ENCODE measurements at places on chromosomes 7 and 10.

DNA sequence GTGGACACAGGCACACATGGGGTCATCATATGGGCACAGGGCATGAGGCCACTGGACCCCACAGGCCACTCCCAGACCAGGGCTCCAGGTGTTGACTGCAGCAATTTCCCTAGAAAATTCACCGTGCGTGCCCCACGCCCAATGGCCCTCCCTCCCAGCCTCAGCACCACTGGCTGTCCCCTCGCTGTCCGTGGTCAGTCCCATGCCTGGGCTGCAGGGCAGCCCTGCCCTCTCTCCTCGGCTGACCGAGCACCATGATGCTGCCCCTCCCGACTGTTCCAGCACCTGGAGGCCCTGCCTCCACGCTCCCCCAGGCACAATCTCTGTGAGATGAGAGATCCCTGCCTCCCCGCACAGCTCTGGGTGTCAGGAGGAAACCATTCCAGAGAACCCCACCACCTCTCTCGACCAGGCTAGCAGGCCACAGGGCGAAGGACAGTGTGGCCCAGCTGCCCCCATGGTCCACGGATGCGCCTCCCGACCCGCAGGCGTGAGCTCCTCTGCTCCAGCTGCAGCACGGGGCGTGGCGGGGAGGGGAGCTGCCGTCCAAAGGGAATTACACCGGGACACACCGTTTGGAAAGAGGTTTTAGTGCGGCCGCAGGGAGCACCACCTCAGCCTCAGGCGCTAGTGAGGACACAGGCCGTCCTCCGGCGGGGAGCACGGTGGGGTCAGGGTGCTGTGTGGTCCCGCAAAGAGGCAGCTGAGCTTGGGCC, 12.6 kb downstream of the NUDT1 start:
- DNase-seq, result no peak

DNA sequence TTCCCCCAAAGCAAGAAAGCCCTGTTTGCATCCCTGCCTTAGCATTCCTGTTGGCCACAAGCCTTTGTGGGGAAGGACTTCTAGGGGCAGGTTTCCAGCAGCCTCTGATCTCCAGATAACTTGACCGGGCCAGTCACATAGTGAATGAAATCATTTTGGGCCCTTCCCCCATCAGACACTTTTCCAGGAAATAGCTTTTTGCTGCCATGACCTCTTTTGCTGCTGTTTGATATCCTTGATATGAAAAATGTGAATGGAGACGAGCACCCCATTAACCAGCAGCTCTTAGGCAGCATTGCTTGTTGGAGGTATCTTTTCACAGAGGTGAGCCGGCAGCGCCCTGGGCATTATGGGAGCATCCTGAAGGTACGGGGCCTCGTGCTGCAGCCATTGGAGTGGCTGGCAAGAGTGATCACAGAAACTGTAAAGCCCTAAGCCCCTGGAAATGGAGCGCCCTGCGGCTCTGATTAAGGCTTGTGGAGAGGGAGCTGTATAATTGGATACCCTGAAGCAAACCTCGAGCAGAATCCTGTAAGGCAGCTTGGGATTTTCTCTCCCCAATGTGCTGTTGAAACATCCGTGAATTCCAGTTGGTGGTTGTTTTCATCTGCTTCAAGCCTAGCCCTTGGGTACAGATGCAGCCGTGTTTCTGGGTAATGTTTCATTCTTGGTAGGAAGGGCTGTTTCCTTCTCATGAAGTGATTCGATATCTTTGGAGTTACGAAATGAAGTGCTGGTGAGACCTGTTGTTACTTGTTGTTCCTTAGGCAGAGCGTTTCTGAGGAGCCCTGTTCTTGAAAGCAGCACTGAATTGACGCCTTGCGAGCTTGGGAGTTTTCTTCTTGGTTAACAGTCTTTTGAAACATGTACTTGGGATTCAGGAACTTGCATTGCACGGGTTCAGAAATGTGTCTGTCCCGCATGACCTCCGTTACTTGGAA, 179.0 kb downstream of the PTEN start:
- peak; percentile 72 for DNase-seq

GRCh38 chr10:43781480-43782361, 133.0 kb upstream of the ZNF32 start:
- DNase-seq, result no peak

- DNase-seq, result no peak
Observed at GRCh38 chr7:155660758-155661093, 16.3 kb downstream of the RBM33 start.

- DNase-seq, result no peak
Observed at GRCh38 chr7:36051501-36051900, 101.6 kb upstream of the EEPD1 start.

GRCh38 chr10:86073199-86073977, 293.2 kb downstream of the GRID1 start:
- DNase-seq, result no peak

DNA sequence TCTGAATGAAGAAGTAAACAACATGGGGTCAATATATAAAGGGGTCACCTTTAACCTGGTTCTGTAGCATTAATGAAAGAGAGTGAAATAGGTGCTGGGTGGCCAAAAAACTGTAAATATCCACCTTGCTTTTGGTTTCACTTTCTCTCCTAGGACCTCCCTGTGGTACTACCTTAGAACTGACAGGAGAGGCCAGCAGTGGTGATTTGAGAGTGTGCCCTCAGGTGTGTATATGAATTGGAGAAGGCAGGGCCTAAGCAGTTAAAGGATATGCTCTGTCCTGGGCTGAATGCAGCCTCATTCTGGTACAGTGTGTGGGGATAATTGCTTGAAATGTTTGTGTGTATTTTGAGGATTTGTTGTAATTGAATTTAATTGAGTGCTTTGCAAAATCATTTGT, 62.0 kb downstream of the BBS9 start:
- DNase-seq, result no peak

- DNase-seq, result no peak
Observed at GRCh38 chr7:114953724-114954123, 31.8 kb downstream of the MDFIC start.

DNA sequence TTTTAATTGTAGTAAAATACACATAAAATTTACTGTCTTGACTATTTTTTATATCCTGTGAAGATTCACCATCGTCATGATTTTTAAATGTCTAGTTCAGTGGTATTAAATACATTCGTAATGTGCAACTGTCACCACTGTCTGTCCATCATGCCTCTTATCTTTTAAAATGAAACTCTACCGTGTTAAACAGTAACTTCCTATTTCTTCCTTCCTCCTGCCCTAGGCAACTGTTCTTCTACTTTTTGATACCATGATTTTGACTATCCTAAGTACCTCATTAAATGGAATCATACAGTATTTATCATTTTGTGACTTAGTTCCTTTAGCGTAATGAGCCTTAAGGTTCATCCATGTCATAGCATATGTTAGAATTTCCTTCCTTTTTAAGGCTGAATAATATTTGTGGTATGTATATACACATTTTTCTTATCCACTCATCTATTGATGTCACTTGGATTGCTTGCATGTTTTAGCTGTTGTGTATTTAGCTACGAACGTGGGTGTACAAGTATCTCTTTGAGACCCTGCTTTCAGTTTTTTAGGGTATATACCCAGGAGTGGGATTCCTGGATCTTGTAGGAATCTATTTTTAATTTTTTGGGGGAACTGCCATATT, 13.5 kb downstream of the SLK start:
- no peak for DNase-seq

DNA sequence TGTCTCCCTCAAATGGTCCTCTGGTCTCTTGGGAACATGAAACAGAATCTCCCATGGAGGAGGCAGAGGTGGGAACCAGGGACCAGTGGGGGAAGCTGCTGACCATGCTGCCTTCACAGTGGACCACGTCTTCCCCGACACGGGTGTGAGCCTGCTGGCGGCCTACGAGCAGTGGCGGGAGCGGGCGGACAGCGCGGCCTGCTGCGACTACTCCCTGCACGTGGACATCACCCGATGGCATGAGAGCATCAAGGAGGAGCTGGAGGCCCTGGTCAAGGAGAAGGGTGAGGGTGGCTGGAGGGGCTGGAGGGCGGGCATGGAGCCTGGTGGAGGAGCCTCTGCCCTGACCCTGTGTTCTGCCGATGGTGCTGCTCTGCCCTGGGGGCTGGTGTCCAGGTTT, 8.0 kb downstream of the DPYSL4 start:
- no peak for DNase-seq

- no peak for DNase-seq
Observed at GRCh38 chr10:132078746-132079345, 13.1 kb downstream of the JAKMIP3 start.

DNA sequence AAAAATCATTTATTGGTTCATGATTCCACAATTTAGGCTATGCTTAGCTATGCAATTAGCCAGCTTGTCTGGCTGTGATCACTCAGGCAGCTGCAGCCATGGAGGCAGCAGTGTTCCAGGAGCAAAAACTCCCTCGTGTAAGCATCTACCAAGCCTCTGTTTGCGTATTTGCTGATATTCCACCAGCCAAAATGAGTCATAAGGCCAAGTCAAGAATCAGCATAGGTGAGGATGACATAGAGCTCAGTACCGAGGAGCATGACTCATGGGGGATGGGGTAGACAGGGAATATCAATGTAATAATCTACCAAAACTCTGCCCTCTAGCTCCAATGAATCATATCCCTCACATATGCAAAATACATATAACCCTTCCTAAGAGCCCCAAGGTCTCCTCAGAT, 63.3 kb downstream of the IMMP2L start:
- peak; percentile 43 for DNase-seq

- DNase-seq, result no peak
Observed at GRCh38 chr7:219581-220150, 27.3 kb downstream of the FAM20C start.

- no peak for DNase-seq
Observed at GRCh38 chr10:115957012-115957399, 316.0 kb downstream of the GFRA1 start.

DNA sequence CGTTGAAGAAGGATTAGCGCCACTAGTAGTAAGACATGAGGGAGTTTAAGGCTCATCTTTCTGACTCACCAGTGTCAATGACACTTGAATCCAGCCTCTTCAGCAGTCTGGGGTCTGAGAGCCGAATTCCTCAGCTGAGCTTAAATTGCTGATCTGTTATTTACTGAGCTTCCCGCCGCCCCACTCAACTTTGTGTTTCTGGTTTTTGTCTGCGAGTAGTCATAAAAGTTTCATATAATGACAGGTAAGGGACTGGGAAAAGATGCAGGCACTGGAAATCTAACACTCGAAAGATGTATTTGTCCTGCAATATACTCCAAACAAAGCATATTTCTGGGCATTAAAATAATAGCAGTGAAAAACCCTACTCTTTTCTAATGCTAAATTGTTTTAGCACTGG, 51.2 kb upstream of the RELN start:
- DNase-seq, result no peak

DNA sequence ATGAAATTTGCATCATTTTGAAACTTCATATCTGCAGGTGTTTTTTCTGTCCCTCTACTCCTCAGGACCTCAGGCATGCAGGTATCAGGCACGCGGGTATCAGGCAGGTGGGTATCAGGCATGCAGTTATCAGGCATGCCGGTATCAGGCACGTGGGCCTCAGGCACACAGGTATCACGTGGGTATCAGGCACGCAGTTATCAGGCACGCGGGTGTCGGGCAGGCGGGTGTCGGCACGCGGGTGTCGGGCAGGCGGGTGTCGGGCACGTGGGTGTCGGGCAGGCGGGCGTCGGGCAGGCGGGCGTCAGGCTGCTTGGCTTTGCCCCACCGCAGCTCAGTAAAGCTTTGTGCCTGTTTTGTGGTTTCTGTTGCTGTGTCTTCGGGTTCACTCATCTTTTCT, 8.7 kb downstream of the SPRN start:
- DNase-seq, result no peak

GRCh38 chr7:100154651-100155491, 3.7 kb downstream of the TRAPPC14 start:
- DNase-seq, result no peak

- DNase-seq, result no peak
Observed at GRCh38 chr7:47812429-47813136, 135.7 kb downstream of the PKD1L1 start.

DNA sequence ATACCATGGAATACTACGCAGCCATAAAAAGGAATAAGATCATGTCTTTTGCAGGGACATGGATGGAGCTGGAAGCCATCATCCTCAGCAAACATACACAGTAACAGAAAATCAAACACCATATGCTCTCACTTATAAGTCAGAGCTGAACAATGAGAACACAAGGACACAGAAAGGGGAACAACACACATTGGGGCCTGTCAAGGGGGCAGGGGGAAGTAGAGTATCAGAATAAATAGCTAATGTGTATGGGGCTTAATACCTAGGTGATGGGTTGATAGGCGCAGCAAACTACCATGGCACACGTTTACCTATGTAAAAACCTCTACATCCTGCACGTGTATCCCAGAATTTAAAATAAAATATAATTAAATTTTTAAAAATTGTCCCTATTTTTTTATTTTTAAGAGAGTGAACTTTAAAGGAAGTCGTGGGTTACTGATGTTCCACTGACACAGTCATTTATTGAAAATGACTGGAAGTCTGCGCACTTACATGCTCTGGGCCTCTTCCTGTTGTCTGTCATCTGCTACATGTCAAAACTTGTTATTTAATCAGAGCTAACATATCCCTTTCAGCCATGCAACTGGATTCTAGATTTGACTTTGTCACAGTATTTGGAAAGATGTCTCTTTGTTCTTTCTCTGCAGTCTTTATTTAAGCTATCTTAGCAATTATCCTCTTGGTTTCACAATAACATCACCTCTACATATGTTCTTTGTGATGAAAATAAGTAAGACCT, 73.7 kb upstream of the ABCB5 start:
- DNase-seq, result peak; percentile 7

GRCh38 chr7:20270371-20270770, 53.2 kb upstream of the MACC1 start:
- no peak for DNase-seq

DNA sequence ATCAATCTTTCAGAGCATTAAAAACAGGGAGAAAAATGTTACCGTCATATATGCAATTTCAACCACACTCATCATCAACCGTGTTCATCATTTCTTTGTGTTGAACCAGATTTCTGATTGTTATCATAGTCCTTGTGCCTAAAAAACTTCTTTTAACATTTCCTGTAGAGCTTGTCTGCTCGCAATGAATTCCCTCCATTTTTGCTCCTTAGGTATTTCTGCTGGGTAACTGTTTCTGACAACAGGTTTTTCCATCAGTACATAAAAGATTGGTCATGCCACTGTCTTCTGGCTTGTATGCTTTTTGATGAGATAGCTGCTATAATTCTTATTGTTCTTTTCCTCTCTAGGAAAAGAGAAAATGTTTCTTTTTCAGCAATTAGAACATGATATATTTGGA, 8.6 kb upstream of the RBM33 start:
- DNase-seq, result no peak
